ENCODE measurements at places on chromosomes 3 and 15.

DNA sequence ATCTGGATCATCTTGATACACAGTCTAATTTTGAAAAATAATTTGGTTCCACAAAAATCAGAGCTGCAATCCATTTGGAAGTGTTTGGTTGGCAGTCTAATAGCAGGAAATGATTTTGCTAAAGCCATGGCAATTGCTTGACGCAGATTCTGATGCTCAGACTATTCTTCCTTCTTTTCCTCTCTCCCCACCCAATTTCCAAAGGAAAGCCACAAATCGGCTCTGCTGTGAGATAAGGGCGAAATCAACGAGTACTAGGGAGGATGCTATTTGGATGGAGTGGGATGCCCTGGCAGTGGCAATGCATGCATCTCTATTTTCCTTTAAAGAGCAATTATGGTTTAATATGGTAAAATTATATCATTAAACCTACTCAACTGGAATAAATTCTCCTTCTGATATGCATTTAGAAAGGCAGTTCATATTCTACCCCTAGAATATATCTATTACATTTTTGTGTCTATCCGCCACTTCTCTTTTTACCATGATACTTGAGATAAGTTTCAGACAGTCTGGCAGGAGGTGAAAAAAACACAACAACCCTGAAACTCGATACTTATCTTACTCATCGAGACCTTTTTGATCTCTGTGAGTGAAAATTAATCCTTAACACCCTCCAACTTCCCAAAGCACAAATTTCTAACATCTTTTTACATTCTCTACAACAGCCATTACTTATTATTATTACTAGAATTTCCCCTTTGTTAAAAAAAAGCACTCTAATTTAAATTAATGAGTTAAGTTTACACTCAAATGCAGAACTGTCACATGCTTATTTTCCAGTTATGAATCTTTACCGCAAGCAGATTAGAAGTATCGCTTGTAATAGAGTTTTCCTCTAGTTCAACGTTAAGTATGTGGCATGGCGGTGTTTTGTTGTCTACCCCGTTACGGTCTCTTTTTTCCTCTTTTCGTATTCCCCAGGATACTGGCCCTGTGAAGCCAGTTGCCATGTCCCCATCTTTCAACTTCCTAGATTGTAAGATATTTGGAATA lies 433.3 kb downstream of the FOXP1 start:
- DNase-seq = no peak

GRCh38 chr15:80697075-80697685 lies 2.1 kb downstream of the ABHD17C start:
- DNase-seq = no peak

- DNase-seq = no peak
Observed at GRCh38 chr15:40929660-40930429, 705 bp downstream of the DLL4 start.

DNA sequence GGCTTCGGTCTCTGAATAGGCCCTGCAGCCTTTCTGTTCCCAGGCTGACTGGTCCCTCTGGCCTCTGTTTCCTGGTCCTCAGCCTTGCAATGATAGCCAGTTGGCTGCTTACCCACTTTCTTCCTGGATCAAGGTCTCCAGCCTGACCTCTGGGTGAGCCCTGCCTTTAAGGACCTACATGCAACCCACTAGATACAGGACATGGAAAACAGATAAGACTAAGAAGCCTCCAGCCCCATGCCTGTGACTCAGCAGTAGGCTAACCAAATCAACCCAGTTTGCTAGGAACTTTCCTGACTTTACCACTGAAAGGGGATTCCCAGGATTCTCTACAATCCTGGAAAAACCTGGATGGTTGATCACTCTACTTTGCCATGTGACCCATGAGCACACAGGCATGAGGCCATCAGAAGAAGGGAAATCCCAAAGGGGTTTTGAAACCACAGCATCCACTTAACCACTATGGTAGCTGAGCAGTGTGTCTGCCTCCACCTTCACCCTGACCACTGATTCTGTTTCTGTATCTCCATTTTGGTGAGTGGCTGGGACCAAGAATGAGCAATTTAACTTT lies 188.1 kb downstream of the CHST2 start:
- DNase-seq = no peak

DNA sequence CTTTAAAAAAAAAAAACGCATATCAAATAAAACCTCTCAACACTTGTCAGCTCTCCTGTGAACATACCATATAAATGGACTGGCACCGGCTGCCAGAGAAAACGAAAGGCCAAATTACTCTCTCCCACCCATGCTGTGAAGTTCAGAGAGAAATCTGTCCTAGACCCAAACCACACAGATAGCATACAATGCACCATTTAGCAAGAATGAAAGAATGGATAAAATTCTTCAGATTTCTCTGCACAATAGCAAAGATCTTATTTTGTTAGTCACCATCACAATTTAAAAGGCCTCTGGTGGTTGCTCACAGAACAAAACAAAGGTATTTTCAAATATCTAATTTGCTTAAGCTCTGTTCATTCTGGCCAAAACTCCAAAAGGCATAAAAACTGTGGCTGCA lies 93.9 kb upstream of the BHLHE40 start:
- DNase-seq = no peak

DNA sequence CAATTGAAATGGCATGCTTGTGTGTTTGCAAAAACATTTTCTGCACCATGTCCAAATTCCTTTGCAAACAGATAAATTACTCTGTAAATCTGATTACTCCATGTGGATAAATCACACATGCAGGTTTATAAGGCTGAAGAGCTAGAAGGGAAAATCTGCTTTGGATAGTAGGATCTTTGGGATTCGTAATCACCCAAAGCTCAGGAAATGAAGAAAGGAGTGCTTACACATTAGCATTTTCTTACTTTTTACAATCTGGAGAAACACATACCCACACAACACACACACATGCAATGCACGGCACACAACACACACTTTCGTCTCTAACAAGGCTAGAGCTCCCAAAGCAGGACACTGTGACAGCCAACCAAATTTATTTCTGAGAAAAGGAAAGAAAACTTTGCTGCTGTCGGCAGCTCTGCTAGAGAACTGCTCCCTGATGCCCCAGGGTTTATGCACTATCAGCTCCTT lies 2.1 kb downstream of the LSAMP start:
- DNase-seq = no peak
